Astrocyte of the hippocampus (primary cell): ENCODE measurements at places on chromosomes 6 and 20.

DNA sequence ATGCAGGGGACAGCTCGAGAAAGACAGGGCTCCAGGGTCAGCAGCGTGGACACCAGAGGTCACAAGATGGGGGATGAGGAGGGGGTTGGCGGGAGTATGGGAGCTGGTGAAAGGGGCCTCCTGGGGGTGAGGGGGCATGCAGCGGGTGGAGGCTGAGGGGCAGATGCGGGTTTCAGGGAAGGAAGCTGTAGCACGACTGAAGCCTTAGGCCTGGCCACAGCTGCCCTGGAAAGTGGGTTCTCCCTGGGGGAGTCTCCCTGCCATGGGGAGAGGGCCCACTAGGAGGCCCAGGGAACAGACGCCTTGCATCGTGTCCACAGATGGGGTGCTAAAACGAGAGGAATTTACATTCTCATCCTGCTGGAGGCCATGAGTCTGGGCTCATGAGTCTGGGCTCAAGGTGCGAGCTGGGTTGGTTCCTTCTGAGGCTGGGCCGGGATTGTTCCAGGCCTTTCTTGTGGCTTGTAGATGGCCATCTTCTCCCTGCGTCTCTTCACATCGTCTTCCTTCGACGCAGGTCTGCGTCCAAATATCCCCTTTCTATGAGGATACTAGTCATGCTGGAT is 18.0 kb downstream of the APCDD1L start:
- no peak for DNase-seq

DNA sequence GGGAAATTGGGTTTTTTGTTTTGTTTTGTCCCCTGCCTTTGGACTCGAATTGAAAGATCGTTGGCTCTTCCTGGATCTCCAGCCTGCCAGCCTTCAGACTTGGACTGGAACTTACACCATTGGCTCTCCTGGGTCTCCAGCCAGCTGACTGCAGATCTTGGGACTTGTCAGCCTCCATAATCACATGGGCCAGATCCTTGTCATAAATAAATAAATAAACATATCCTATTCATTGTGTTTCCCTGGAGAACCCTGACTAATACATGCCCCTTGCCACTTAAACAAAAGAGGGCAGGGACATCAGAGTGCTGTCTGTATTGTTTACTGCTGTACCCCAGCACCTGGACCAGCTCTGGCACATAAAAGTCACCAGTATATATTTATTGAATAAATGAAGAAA is 101.5 kb downstream of the CAP2 start:
- DNase-seq, result no peak

DNA sequence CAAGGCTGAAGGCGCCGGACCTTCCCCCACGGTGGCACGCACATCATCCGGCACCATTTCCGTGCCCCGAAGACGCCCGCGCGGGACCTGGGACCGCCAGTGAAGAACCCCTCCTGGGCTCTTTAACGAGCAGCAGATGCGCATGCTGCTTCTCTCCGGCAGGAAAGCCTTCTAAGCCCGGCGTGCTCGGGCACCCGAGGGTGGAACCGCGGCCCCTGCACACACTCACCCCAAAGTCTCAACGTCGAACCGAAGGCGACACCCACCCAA is 240 bp downstream of the FOXQ1 start:
- no peak for DNase-seq

DNA sequence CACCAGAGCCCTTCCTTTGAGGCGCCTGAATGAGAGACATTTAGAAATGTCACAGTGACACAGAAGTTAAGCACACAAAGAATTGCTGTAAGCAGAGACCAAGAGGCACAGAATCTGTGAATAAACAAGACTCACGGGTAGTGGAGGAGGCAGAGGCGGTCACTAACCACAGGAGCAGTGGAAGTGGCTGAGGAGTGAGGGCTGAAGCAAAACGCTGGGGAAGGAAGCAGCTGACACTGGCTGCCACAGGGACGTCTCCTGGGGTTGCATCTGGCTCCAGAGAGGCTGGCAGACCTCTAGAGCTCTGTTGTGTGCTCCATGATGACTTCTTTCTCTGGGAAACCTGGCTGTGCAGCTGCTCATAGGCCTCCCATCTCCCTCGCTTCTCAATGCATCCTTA is 65.0 kb upstream of the SLC2A12 start:
- DNase-seq, result peak; percentile 53

GRCh38 chr6:101803136-101803535 is 409.6 kb downstream of the GRIK2 start:
- DNase-seq, result peak; percentile 31

DNA sequence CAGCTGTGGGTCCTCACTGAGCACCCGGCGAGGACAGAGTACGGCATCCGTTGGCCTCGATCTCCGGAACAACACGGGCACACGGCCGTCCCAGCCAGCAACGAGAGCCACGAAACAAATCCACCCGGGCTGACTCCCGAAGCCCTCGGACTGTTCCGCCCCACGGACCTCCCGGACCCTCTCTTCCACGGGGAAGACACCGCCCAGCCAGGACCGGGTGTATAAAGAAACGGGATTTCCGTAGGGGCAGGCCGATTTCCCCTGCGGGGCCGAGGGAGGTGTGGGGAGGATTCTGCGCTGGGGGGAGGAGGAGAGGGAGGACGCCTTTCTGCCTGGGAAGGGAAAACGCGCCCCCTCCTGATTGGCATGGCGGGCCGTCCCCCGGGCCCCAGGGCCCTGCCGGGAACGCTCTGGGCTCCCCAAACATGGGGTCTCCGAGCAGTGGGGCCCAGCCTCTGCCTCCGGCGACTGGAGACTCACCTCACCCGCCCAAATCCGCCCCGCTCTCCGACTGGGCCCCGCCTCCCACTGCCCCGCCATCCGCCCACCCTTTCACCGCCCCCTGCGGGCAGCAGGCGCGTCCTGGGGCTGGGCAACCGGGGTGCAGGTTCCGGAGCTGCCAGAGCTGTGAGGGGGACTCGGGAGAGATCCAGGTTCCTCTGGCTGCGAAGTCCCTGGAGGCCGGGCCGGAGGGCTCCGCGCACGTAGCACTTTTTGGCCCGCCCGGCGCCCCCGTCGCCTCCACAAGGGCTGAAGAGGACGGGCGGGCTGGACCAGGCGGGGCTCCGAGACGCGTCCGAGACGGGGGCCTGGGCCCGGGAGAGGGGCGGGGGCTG is 679 bp upstream of the PPDPF start:
- DNase-seq, result peak; percentile 79

DNA sequence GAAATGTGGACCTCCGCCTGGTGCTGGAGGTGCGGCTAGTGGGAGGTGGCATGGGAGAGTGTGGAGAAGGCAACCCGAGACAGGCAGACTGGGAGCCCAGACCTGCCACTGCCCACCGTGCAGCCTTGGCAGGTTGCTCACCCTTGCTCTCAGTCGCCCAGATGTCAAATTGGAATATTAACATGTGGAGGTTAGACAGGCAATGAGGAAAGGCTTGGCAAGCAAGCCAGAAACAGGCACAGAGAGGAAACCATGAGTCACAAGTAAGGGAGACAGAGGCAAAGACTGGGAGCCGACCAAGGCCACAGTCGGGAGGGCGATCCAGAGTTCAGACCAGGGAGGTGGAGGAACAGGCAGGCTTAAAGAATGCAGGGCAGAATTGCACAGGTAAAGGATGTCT is 178.2 kb downstream of the FOXC1 start:
- DNase-seq, result peak; percentile 90

- DNase-seq, result no peak
Measured at GRCh38 chr6:163438298-163438939, 23.9 kb downstream of the QKI start.

GRCh38 chr6:53939830-53940229 is 145.0 kb downstream of the LRRC1 start:
- no peak for DNase-seq

- DNase-seq, result peak; percentile 18
Measured at GRCh38 chr20:35988910-35989463, 20.6 kb downstream of the CNBD2 start.

- DNase-seq, result no peak
Measured at GRCh38 chr6:166725571-166725970, 98.5 kb upstream of the RPS6KA2 start.

DNA sequence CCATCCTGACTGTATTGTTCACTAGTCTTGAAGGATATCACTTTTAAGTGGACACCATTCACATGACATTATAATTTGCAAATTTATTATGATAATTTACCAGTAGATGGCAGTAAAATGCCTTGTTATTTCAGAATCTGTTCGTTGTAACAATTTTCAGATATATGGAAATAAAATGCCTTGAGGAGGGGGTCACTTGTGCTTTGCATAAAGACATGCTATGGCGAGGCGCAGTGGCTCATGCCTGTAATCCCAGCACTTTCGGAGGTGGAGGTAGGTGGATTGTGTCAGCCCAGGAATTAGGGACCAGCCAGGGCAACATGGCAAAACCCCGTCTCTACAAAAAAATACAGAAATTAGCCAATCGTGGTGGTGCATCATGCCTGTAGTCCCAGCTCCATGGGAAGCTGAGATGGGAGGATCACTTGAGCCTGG is 9.0 kb upstream of the NCOA6 start:
- peak; percentile 48 for DNase-seq

DNA sequence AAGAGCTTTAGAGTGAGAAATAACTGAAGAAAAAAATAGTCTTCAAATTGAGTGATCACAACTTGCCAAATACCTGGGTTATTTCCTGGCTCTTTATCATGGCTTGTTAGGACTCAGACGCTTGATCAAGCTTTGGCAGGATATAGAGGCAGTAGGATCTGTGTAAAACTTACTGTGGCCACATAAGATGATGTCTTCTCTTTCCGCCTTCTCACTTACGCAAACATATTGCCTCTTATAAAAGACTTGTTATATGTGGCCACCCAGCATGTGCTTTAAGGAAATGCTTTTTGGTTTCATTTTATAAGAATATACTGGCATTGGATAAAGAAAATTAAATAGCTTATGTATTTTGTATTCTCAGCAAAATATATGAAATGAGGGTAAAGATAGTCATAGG is 101.8 kb upstream of the AKIRIN2 start:
- DNase-seq, result no peak

DNA sequence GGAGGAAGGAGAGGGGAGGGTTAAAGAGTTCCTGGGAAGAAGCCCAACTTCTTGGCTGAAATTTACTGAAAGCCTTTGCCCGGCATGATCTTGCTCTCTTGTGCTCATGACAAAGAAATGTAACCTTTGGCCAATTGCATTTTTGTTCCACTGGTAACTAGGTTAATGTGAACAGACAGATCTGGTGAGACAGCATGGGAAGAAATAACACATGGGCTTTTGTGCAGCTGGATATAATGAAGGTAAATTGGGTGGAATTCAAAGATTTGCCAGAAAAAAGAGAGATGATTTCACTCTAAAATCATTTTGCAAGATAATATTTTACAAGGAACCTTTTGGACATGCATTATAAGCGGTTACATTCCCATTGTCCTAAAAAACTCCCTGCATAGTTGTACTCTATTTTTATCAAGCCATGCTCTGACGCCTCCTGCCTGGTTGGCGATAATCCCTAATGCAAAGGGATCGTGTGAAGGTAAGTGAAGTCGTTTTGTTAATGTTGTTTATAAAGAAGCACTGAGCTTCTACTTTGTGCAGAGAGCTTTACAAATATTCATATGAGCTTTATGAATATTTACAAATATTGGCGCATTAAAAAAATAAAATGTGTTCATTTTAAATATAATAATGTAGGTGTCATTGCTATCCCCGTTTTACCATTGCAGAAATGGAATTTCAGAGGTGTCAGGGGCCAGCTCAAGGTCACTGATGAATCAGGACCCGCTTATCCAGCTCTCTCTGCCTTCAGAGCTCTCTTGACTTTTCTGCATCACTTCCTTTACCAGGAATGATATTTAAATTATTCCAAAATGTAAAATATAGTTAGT is 161.3 kb upstream of the AGPAT4 start:
- peak; percentile 95 for DNase-seq

- DNase-seq, result peak; percentile 10
Measured at GRCh38 chr6:85580118-85580877, 13.4 kb downstream of the SNX14 start.

GRCh38 chr6:39932386-39932910 is 1.8 kb downstream of the MOCS1 start:
- no peak for DNase-seq

DNA sequence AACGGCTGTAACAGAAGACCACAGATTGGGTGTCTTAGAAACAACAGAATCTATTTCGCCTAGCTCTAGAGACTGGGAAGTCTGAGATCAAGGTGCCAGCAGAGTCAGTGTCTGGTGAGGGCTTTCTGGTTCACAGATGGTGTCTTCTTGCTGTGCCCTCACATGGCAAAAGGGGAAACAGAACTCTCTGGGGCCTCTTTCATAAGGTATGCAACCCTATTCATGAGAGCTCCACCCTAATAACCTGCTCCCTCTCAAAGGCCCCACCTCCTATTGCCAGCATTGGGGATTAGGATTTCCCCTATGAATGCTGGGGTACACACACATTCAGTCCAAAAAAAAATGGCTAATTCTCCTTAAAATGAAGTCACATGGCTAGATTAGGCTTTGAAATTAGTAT is 10.0 kb downstream of the TXNDC5 start:
- DNase-seq, result no peak

GRCh38 chr6:107264357-107264840 is 149.1 kb upstream of the BEND3 start:
- peak; percentile 7 for DNase-seq

DNA sequence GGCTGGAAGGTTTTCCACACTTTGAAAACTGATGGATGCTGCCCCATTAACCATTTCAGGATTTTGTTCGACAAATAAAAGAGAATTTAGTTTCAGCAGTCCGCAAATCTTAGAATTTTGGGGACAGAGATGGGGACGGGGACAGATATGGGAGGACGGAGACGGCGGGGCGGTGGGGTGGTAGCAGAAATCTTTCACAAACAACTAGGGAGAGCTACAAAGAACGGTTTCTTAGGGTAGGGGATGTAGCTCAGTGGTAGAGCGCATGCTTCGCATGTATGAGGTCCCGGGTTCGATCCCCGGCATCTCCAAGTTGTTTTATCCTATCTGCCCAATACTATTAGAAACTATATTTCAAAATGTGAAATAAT is 15.1 kb downstream of the HMGN4 start:
- peak; percentile 81 for DNase-seq

GRCh38 chr6:166578536-166579236 is 7.8 kb downstream of the RAMACL start:
- DNase-seq, result no peak

DNA sequence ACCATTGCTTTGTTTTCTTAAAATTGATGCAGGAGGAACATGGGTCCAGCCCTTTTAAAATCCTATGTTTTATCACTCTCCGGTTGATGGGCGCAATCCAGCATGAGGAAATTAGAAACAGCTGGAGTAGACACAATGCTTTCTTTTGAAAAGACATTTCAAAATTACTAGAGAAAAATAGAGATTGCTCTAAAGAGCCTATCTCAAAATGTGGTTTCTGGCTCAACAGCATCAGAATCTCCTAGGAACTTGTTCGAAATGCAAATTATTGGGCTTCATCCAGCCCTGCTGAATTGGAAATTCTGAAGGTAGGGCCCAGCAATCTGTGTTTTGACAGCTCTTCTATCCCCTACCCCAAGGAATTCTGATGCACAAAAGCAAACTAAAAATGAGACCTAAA is 190.8 kb upstream of the BMP2 start:
- DNase-seq, result peak; percentile 88

DNA sequence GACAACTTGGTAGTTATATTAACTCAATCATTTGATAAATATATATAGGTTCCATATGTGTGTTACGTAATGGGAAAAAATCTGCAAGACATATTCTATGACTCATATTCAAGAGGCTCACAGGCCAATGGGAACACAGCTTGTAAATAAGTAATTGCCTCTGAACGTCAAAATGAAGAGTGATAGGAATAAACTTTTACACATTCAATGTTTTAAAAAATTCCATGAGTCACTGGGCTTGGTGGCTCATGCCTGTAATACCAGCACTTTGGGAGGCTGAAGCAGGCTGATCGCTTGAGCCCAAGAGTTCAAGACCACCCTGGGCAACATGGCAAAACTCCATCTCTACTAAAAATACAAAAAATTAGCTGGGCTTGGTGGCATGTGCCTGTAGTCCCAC is 209.4 kb upstream of the MCHR2 start:
- DNase-seq, result peak; percentile 74
